Activated CD8-positive, alpha-beta memory T cell treated with anti-CD3 and anti-CD28 coated beads for 24 hours (primary cell): ENCODE measurements at places on chromosomes 7 and 10.

GRCh38 chr10:125016611-125017202, 74.8 kb downstream of the ZRANB1 start:
- no peak for DNase-seq

DNA sequence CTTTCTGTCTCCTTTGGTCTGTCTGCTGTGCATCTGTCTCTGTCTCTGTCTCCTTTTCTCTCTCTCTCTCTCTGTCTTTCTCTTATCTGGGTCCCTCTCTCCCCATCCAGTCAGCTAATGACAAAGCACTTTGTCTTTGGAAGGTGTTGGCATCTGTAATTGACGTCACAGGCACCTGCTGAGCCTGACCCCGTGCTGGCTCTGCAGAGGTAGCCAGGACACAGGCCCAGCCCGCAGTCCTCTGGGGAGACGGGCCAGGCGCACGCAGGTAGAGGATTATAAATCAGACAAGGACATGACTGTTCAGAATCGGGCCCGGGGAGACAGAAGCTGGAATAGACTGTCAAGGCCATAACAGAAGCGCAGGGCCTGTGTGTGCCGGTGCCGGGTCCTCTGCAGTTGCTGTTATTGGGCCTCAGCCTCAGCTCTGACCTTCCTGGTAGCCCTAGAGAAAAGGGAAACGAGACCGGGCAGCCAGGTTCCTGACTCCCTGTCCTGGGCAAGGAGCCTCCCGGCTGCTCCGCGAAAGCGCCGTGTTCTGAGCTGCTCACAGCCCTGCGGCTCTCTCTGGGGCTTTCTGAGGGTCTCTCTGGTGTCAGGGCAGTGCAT, 10.7 kb upstream of the PSMG3 start:
- no peak for DNase-seq

GRCh38 chr7:5695727-5696345, 85.6 kb downstream of the RNF216 start:
- no peak for DNase-seq

GRCh38 chr7:44187636-44188416, 1.4 kb downstream of the GCK start:
- DNase-seq: no peak
